ENCODE measurements at places on chromosomes 4 and X. TPM values are rescaled to one million over a fixed set of nuclear protein-coding genes. Genes with fewer than 3 reads are reported as not detected.
A peak's percentile ranks its signal among the peaks of the same experiment; 100 is the strongest.

GRCh38 chr4:26094076-26094475 lies 180.1 kb downstream of the SMIM20 start:
- DNase-seq, result no peak

The PPEF2 gene
- 0.25 TPM for polyA plus RNA-seq

DNA sequence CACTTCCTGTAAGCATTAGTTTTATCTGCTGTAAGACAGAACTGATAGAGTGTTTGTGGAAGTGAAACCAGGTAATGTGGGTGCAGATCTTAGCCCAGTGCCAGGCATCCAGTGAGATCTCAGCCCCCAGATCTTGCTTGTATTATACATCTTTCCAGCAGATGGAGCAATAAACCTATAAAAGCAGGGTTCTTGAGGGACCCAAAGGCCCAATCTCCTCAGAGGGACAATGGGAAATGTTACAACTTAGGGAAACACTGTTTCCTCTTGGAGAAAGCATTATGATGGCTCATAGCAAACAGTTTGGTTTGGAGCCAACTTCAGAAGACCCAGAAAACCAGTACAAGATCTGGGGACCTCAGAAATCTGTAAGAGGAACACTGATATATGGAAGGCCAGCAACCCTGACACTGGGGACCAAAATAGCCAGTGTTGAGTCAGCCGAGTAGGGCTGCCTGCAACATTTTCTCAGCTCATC lies 206.3 kb downstream of the SLC7A11 start:
- peak; percentile 23 for DNase-seq

GRCh38 chrX:119107206-119107605 lies 20.4 kb downstream of the KIAA1210 start:
- no peak for DNase-seq

- no peak for DNase-seq
Observed at GRCh38 chrX:2311501-2311900, 189.3 kb downstream of the DHRSX start.

GRCh38 chr4:172546782-172547181 lies 621.8 kb upstream of the GALNT7 start:
- no peak for DNase-seq

GRCh38 chr4:182155806-182156205 lies 87.4 kb upstream of the TENM3 start:
- DNase-seq, result no peak

- DNase-seq, result no peak
Observed at GRCh38 chr4:173685165-173685830, 155.3 kb upstream of the HAND2 start.

The CTSO gene
- 64.7 TPM for polyA plus RNA-seq

GRCh38 chrX:13968198-13968597 lies 61.5 kb downstream of the GEMIN8 start:
- no peak for DNase-seq

- no peak for DNase-seq
Observed at GRCh38 chr4:55386073-55386472, 9.7 kb upstream of the TMEM165 start.

The IQCM gene
- polyA plus RNA-seq, result not detected

The UPF3B gene
- polyA plus RNA-seq, result 26.9 TPM

DNA sequence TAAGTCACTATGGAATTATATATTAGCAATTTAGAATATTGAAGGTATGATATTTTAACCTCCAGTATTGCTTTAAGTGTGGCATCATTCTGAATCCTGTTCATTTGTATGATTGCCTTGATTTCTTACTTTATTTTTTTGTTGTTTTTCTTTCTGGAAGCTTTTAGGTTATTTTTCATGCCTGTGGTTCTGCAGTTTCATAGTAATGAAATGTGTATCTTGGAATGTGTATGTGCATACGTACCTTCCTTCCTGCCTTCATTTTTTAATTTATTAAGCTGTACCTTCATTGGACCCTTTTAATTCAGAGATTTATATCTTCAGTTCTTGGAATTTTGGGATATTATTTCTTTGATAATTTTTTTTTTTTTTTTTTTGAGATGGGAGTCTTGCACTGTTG lies 22.1 kb downstream of the CPEB2 start:
- DNase-seq, result no peak

DNA sequence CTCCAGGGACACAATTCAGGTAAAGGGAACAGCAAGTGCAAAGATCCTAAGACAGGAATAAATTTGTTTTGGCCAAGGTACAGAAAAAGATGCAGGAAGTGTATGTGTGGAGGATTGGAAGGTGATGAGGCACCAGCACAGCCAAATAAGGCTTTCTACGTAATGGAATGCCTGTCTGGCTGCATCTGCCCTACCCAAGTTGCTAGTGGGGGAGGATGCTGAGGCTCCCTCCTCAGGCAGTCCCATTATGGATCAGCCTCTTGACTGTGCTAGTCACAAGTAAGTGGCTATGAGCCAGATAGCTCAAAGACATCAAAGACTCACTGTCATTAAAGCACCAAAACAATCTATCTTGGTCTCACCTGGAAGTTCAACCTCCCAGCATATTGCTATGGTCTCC lies 300.9 kb upstream of the FAT4 start:
- DNase-seq, result no peak

DNA sequence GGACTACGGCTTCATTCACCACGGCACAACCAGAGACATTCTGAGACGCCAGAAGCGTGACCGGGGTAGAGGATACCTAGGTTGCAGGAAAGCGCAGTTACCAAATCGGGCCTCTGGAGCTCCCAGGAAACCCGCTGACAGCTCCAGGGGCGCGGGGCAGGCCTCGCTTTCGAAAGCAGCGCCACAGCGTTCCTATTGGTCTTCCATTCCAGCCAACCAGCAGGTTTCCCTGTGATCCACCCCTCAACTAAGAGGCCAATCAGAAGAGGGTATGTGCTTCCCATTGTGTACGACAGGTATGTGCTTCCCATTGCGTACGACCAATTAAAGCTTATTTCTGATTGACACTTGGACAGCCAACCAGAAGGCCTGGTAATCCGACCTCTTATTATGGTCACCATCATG lies 14.9 kb downstream of the SNX12 start:
- DNase-seq, result no peak

DNA sequence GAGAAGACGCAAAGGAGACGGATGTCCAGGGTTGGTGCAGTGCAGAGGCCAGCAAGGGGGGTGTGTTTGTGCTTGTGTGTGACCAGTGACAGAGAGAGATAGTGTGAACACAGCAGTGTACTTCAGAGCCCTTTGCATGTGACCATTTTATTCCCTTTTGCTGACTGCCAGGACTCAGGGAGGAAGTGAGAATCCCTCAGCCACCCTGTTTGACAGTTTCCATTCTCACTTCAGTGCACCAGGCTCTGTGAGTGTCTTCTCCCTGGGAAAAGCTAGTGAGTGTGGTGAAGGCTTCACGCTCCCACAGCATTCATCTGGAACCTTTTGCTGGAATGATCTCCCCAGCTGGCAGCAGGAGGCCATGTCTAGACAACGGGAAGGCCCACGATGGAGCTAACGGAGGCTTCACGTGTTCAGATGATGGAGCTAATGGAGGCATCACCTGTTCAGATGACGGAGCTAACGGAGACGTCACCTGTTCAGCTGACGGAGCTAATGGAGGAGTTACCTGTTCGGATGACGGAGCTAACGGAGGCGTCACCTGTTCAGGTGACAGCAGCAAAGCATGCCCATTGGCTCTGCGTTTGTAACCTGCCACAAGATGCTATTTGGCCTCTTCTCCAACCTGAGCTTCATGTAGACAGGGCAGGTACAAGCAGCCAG lies 195.4 kb downstream of the AFAP1 start:
- no peak for DNase-seq

The FAM9C gene
- polyA plus RNA-seq, result 0.26 TPM

Measured in right lung (tissue), 10 donors.